ENCODE measurements at places on chromosomes 3 and 15. TPM values are rescaled to one million over a fixed set of nuclear protein-coding genes. Genes with fewer than 3 reads are reported as not detected.

DNA sequence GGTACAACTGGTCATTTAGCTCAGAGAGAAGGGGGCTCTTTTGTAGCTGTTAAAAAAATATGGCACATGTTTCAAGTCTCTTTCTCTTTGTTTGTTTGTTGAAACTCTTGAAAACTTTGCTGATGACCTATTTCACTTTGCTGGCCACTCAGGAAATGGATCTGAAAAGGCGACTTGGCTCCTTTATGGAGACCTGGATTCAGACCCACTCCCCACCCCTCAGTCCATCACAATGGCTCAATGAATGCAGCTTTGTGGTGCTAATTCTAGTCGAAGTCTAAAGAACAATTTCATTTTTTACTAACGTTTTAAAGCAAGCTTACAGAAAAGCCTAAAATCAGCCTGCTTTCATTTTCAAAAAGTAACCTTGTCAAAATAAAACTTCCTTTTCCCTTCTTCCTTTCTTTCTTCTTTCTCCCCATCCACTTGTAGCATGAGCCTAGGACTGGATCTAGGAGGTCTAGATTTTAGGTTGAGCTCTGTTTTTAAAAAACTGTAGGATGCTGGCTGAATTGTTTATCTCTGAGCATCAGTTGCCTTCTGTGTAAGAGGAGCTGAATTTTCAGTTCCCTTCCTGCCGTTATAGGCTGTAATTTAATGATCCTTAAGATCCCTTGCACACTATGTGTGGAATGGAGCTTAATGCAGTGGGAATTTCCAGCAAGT, 165.5 kb upstream of the FEZF2 start:
- DNase-seq: no peak

GRCh38 chr3:142549986-142550385, 28.5 kb downstream of the ATR start:
- DNase-seq: no peak

GRCh38 chr15:31452595-31453557, 126.2 kb downstream of the KLF13 start:
- no peak for DNase-seq

DNA sequence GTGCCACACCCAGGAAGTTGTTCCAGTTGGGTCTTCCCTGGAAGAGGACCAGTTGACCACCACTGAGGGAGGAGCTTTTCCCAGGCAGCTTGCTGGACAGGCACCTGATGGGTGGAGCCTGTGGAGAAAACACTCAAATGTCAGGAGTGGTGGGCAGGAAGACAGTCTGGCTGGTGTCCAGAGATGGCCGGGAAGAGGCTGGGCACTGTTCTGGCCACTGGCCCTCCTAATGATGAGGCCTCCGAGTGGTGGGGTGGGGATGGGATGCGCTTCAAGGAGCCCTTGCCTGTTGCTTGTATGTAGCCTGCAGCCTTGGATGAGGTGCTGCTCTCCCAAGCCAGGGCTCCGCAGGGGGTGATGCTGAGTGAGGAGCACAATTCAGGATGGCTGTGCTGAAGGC, 12.3 kb downstream of the PLEKHO2 start:
- DNase-seq: no peak

DNA sequence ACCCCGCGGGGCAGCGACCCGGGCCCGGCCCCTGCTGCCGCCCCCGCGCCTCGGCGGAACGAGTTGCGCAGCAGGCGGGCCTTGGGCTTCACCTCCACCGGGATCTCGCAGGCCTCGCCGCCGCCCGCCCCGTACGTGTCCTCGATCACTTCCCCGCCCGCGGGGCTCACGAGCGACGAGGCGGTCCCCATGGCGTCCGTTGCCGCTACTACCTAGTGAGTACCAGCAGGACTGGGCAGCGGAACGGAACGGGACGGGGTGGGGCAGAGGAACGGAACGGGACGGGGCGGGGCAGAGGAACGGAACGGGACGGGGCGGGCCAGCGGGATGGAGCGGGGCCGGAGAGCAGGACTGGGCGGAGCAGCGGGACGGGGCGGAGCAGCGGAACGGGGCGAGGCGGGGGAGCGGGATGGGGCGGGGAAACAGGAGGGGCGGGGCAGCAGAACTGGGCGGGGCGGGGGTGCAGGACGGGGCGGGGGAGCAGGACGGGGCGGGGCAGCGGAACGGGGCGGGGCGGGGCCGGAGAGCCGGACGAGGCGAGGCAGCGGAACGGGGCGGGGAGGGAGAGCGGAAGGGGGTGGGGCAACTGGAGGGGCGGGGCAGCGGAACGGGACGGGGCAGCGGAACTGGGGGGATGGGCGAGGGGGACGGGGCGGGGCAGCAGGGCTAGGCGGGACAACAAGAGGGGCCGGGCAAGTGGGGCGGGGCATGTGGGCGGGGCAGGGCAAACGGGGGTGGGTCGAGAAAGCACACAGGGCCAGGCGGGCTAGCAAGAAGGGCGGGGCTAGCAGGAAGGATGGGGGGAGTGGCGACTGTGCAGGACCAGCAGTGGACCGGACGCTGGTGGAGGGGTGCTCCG, at the start of gene NPHP3:
Gene NPHP3, minus strand, starts transcription at position 245 of the 859 bp plus-strand sequence. Its CDS starts 54 bp downstream, at position 191.
- DNase-seq: peak; percentile 86

- DNase-seq: no peak
These were observed 2.4 kb downstream of the CRELD1 start for GRCh38 chr3:9935966-9936510.

The NPAP1 gene
- total RNA-seq: not detected

The PPP4R2 gene
- total RNA-seq: 72.5 TPM

The KBTBD13 gene
- not detected for total RNA-seq
